ENCODE measurements at places on chromosomes 5 and 9.
A peak's percentile ranks its signal among the peaks of the same experiment; 100 is the strongest.

DNA sequence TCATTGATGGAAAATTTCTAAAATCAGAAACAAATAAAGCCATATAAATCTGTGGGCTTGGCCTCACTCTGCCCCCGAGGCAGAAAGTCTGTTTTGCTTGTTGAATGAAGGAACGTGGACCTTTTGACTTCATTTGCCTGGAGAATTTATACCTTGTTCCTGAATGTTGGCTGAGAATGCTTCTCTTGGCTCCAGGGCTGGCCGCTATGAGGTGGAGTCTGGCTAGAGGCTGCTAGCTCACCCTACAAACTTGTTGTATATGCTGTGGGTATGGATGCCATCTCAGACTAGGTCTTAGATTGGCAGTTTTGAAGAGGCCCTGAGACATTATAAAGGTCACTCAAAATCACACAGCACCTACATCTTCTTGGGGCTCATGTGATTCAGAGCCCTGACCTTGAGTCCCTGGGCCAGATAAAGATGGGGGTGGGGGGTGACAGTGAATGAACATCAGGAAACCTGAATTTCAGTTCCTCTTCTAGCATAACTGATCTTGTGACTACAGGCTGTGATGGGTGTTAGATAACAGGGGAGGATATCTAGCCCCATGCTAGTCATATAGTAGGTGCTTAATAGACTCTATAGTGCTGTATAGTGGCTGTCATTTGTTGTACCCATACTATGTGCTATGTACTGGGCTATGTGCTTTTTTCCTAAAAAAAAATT is 2.8 kb downstream of the GM2A start:
- DNase-seq, result no peak

DNA sequence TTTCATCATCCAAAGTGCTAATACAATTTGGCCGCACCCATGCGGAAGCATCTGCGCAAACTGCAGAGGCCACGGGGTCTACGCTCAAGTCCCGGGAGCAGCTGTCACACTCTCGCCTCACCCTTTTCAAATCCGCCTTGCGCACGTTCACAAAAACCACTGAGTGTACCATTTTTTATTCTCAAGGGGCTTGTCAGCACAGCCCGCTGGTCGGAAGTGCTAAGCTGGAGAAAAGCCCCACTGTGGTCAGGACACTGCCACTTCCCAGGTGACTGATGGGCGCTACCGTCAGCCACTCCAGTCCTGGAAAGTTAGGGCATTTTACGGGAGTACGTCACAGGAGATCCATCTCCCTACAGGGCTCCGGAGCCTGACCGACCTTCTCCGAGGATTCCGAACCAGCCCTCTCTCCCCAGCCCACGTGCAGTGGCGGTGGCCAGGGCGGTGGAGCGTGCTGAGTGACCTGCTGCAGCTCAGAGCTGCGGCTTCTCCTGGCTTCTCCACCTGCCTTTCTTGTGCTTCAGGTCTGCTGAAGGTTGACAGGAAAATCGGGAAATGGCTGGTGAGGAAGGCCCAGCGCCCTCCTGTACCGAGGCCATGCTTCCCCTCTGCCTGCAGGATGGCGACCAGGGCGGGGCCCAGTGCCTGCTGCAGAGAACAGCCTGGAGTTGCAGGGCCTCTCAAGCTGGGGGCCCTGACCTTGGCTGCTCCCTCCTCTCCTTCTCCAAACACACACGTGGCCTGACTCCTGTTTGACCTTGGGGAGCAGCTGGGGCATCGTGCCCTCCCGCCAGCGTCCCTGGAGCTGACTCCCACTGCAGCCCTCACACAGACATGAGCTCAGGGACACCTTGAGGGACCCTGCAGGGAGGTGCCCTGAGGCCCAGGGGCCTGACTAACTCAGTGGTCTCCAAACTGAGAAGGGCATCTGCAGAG is 14.3 kb downstream of the RASGEF1C start:
- no peak for DNase-seq

- no peak for DNase-seq
Observed at GRCh38 chr9:16000811-16001210, 448.0 kb downstream of the CCDC171 start.

- DNase-seq, result no peak
Observed at GRCh38 chr5:167554564-167555290, 736.7 kb upstream of the WWC1 start.

GRCh38 chr9:96858670-96859069 is 4.4 kb upstream of the ZNF782 start:
- DNase-seq, result no peak

DNA sequence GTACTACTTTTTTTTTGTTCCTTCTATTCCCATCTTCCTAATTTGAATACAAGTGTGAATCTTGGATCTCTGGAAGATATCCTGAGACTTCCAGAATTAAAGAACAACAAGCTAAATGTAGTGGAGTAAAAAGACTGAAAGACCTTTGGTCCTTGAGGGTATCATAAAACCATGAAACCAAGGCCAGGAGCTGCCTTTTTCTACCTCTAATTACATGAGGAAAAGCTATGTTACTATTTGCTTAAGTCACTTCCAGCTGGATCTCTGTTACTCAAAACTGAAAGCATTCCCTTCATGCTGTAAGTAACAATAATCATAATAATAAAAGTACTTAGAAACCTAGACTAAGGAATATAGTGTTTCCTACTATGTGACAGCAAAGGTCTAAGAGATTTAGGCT is 649.6 kb downstream of the KCTD16 start:
- DNase-seq, result no peak

GRCh38 chr5:102223542-102224477 is 72.3 kb downstream of the SLCO4C1 start:
- DNase-seq, result peak; percentile 36

DNA sequence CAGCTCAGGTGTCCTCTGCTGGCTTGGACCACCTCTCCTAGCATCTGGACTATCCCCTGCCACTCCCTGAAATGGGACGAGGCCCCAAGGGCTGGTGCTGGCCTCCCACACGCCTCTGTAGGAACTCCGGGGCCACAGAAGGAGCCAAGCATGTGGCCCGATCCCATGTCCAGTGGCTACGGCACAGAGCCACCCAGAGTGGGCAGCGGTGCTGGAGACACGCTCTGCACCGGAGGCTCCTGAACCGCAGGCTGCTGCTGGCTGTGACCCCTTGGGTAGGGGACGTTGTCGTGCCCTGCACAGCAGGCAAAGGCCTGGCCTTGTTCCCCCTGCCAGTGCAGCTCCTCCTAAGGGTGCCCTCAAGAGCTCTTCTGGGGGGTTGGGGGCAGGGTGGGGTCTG is 6.4 kb upstream of the CARD9 start:
- DNase-seq, result no peak

All from kidney glomerular epithelial cell (primary cell).